Bronchial smooth muscle cell (primary cell): ENCODE measurements at places on chromosomes 5 and 9. TPM values are rescaled to one million over a fixed set of nuclear protein-coding genes. Genes with fewer than 3 reads are reported as not detected.

The LHFPL2 gene
- 46.3 and 89.3 TPM in 2 replicates for total RNA-seq

The MAMDC4 gene
- 0.32 and 1.1 TPM in 2 replicates for total RNA-seq

The ARHGEF28 gene
- total RNA-seq: 2.5 and 12.3 TPM in 2 replicates

The F2RL1 gene
- 5.6 and 6.0 TPM in 2 replicates for total RNA-seq

The PCDHGB6 gene
- total RNA-seq: 3.0 and 3.7 TPM in 2 replicates

The IL5 gene
- total RNA-seq: not detected in 2 replicates

The PPP3R2 gene
- 0.09 TPM in 1 of 2 replicates, not detected in the other for total RNA-seq

The ALDH1B1 gene
- 6.2 and 6.3 TPM in 2 replicates for total RNA-seq

The CEP72 gene
- total RNA-seq: 1.4 and 1.5 TPM in 2 replicates

The CYLC2 gene
- not detected in 2 replicates for total RNA-seq

The GRM6 gene
- under 0.01 TPM in 2 replicates for total RNA-seq

The ADAMTSL2 gene
- under 0.01 TPM in 1 of 2 replicates, not detected in the other for total RNA-seq

The PRR16 gene
- 1.6 and 5.2 TPM in 2 replicates for total RNA-seq

The IL33 gene
- total RNA-seq: 79.0 and 83.6 TPM in 2 replicates

The UNC5A gene
- not detected in 2 replicates for total RNA-seq

The FGD3 gene
- not detected in 2 replicates for total RNA-seq

The C9orf153 gene
- 0.09 and 0.32 TPM in 2 replicates for total RNA-seq

The PCDHGB2 gene
- total RNA-seq: 3.0 and 4.1 TPM in 2 replicates

The SPATA31D4 gene
- total RNA-seq: not detected in 2 replicates

The TAL2 gene
- not detected in 2 replicates for total RNA-seq

The NIM1K gene
- 3.9 and 4.2 TPM in 2 replicates for total RNA-seq

The ZNF462 gene
- 12.8 and 14.0 TPM in 2 replicates for total RNA-seq

The NR5A1 gene
- total RNA-seq: not detected in 2 replicates

The RNF224 gene
- total RNA-seq: 0.09 TPM in 1 of 2 replicates, not detected in the other

The SMAD5 gene
- 39.0 and 40.2 TPM in 2 replicates for total RNA-seq
